ENCODE measurements at places on chromosomes 3 and 15.
A peak's percentile ranks its signal among the peaks of the same experiment; 100 is the strongest.

DNA sequence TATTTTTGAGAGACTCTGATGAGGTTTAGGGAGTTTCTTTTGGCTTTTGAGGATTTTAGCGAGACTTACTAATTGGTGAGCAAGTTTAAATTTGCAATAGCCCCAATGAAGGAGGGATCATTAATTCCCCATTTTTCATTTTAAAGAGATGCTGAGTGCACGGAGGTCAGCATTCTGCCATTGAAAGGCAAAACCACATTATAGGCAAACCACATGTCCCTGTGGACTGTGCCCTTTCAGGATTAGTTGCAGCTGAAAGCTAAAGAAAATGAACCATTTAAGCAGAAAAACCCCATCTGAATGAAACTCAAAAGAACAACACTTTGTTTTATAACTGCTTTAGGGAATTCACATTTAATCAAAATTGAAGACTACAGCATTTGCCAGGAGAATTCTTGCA lies 246.5 kb downstream of the PDZRN3 start:
- DNase-seq, result no peak

- DNase-seq, result no peak
These were observed 38.5 kb downstream of the CD200R1L start for GRCh38 chr3:112808136-112808535.

DNA sequence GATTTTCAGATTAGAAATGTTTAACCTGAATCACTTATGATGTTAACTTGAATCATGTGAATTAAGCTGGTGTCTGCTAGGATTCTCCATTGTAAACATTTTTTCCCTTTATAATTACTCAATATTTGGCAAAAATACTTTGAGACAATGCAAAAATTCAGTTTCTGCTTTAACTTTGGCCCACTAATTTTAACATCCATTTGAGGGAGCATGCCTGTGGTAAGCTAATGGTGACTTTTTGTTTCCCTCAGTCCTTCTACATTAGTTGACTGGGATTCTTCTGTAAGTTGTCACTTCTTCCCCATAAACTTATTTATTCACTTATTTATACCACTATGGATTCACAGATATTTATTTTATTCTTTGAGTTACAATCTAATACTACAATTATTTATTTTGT lies 59.3 kb downstream of the PIK3R4 start:
- DNase-seq, result no peak

GRCh38 chr15:71254491-71254890 lies 139.2 kb downstream of the THSD4 start:
- no peak for DNase-seq

- no peak for DNase-seq
These were observed 66.6 kb upstream of the LARS2 start for GRCh38 chr3:45321607-45322391.

DNA sequence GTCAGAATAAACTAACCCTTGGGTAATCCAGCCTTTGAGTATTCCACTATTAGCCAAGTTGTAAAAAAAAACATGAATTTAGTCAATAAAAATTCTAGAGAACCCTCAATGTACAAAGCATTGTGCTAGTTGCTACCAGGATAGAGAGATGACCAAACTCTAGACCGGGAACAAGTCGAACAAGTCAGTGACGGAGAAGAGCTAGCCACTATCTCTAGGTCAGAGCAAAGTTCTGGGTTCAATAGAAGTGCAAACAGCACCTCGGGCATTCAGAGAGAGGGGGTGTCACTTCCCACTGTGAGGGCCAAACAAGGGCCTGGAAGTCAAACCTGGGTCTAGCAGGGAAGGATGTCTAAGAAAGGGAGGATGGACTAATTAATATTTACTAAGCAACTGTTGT lies 2.3 kb upstream of the ADCY5 start:
- DNase-seq, result no peak

DNA sequence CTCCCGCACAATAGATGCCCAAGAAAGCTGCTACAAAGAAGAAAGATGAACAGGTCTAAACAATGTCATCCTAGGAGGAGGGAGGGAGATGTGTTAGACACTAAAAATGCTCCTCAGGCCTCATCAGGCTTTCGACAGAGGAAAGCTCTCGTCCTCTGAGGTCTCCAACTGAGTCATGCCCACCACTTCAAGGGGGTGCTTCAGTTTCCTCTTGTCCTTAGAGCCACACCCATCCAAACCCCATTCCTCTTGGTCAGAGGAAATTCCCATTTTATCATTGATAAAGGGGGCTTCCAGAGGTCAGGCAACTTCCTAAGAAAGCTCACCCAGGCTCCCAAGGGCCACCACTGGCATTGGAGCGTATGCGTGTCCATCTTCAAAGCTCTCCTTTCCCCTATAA lies 50.1 kb downstream of the HEG1 start:
- no peak for DNase-seq

DNA sequence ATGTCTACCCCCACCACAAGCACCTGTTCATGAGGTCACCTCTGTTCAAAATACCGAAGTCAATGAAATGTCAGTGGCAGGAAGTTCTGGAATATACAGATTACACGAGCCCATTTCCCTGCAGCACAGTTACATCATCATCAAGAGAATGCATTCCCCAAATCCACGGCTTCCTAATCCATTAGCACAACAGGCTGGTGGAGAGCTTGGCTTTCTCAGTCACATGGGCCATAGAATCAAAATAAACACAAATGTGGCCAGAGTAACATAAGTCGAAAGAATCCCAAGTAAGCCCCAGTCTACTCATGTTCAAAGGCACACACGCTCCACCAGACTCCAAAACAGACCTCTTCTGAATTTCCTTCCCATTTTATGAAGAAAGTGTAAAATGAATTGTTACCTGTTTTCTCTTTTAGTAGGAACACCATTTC lies 419.3 kb downstream of the MAGI1 start:
- DNase-seq, result peak; percentile 19

GRCh38 chr3:113758389-113759024 lies 11.7 kb downstream of the ATP6V1A start:
- no peak for DNase-seq

DNA sequence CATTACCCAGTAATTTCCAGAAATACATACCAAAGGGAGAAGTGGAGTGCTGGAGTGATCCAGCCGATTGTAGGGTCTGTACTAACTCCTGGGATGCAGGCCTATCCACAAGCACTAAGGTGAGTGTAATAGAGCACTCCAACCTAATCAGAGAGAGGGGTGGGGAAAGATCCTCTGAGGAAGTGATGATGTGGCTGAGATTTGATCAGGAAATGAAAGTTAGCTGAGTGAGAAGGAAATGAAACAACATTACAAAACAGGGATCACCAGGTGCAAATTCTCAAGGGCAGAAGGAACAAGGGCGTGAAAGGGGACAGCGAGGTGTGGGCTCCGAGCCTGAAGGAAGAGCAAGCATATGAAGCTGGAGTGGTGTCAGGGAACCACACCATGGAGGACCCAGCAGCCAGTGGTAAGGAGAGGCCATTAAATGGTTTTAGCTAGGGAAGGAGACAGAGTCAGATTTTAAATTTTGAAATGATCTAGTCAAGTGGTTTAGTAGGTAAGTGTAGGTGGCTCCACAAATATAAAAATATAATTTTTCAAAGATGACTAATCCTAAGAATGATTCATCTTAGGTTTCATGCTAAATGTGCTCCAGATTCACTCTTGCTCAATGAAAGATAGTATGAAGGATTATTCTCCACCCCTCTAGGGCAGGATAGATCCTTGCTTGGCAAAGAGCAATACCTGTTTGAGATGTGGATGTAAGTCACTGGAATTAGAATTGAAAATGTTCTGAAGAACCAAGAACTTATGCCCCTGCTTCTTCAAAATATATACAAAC lies 348.7 kb downstream of the TBL1XR1 start:
- peak; percentile 3 for DNase-seq

GRCh38 chr3:18345015-18345367 lies 80.1 kb downstream of the SATB1 start:
- no peak for DNase-seq

DNA sequence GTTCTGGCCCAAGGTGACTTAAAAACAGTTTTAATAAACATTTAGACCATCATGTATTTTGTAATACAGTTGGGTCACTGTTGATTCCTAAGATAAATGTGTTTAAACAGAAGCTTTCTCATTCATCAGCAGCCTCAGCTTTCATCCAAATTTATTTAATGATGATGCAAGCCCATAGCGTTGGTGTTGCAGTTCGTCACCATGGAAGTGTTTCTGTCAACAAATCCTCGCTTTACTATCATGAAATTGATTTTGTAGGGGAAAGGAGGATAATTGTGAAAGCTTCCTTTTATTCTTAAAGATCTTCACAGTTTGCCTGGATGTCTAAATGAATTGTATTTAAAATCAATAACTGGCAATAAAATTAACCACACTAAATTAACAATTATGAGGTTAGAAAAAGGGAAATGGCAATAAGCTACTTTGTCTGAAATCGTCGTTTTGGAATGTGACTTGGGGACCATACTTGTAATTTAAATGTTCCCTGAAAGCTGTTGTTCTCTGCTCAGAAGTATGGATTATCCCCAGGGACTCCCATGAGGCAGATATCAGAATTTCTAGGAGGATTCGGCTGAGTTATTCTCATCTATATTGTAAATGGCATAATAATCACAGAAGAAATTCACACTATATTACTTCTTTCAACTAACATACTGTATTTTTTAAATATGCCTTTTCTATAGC lies 29.0 kb downstream of the CMSS1 start:
- DNase-seq, result no peak

- no peak for DNase-seq
These were observed 323.0 kb downstream of the LPP start for GRCh38 chr3:188476935-188477334.

- DNase-seq, result no peak
These were observed 330.3 kb upstream of the GOLIM4 start for GRCh38 chr3:168425936-168426595.

DNA sequence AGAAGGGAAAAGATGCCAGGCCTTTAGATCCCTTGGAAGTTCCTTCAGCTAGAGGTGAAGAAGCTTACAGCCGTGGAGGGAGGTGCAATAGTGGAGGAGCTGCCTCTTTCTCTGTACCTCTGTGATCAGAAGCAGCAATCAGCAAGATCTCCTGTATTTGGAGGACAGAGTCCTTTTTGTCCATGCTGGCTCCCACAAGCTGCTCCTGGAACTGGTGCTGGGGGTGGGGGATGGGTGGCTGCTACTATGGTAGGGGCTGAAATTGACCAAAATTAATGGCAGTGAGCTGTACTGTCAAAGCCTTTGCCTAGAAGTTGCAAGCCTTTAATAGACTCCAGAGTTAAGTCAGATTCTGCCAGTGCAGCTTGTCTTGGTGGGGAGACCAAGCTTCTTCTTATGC lies 18.2 kb downstream of the PTPN23 start:
- DNase-seq, result no peak

DNA sequence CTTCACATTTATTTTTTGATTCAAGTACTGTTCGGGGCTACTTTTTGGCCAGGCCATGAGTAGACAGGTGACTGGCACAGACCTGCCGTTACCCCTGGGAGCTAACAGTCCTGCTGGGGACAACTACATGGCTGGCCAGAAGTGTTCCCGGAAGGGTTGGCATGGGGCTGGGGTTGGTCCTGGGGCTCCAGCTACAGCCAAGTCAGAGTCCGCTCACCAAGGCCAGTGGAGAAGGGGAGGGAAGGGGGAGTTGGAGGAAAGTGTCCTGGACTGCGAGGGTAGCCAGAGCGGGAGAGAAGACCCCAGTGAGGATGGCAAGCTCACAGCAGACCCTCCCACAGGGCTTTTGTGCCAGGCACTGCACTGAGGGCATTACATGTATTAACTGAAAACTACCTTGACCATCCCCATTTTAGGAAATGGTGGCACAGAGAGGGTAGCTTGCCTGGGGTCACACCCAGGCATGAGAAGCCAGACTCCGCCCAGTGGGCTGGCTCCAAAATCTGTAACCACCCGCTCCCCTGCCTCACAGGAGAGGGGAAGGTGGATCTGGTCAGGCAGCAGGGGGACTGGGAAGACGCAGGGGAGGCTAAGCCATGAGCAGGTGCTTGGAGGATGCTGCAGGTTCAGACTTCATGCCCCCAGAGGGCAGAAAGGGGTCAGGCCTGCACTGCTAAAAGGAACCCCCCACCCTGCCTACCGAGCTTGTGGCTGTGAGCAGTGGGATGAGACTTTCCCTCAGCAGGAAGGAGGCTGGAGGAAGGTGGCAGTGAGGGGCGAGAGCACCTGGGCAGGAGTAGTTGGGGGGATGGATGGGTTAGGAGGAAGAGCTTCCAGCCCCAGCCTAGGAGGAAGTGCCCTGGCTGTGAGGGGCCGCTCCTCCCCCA lies 38.3 kb upstream of the ESYT3 start:
- no peak for DNase-seq

DNA sequence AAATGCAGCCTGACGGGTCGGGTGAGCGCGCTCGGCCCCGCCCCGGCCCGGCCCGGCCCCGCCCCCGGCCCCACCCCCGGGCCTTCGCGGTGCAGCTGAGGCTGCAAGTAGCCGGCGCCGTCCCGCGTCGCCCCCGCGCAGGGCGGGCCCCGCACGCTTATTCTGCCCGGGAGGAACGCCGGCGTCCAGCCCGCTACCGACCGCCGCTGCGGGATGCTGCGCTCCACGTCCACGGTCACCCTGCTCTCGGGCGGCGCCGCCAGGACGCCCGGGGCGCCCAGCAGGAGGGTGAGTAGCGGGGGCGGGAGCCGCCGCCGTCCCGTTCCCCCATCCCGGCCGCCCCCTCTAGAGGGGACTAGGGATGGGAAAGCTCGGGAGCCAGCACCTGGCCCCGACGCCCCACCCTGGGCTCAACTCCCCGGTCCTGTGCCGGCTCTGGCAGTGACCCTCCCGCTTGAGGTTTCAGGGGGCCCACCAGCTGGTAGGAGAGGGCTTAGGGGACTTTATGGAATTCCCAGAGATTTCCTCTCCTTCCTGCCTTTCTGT lies at the start of gene MYZAP:
Gene MYZAP, plus strand, starts transcription at position 83 of the 546 bp plus-strand sequence. Its CDS starts 131 bp downstream, at position 214.
- DNase-seq, result no peak

GRCh38 chr3:156948402-156949210 lies 122.5 kb downstream of the LEKR1 start:
- DNase-seq, result no peak

GRCh38 chr3:55246033-55246432 lies 241.1 kb downstream of the WNT5A start:
- no peak for DNase-seq

DNA sequence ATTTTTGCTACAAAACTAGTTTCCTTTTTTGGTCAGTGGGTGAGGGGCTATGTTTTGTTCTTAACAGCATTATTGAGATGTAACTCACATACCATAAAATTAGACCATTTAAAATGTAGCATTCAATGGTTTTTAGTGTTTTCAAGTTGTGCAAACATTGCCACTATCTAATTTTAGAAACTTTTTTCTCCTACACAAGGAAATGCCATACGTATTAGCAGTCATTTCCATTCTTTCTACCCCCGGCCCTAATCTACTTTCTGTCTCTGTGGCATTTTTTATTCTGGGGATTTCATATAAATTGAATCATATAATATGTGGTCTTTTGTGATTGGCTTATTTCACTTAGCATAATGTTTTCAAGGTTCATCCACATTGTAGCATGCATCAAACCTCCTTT lies 55.0 kb upstream of the TIPARP start:
- DNase-seq, result no peak

DNA sequence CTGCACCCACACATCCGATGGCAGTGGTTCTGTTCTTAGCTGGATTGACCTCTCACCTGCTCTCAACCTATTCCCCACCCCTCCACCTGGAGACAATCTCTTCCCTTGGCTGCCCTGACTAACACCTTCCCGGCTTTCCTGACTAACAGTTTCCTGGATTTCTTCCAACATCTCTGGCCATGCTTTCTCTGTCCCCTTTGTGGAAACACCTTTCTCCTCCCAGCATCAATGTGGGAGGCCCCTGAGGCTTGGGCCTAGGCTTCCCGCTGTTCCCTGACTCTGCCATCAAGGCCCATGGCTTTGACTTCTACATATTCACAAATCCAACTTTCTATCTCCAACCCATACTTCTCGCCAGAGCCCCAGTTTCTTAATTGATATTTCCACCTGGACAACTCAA lies 142.8 kb upstream of the ATP2B2 start:
- DNase-seq, result no peak

Measured in hippocampal formation (tissue), 2 donors.